Activated CD4-positive, alpha-beta T cell treated with anti-CD3 and anti-CD28 coated beads, Interleukin-2, amount 10 ng/mL, durations not matched to agents 24 days and 14 days (primary cell): ENCODE measurements at places on chromosomes 2 and 18. TPM values are rescaled to one million over a fixed set of nuclear protein-coding genes. Genes with fewer than 3 reads are reported as not detected.

DNA sequence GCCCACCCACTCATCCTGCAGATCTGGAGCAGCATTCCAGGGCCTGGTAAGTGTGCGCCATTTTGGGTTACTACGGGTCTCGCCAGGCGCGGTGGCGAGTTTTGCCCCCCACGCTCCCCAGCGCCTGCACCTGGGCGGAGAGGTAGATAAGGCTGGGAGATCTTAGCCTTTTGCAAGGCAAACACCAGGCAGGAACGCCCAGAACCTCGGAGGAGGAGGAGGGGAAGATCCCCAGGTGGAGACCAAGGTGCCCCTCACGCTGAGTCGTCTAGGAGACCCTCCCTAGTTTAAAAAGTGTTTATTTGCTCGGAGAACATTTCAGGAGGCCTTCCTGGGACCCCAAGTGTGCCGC lies 365 bp upstream of the RAMP1 start:
- DNase-seq: no peak

SRBD1 gene
- 14.5 and 18.9 TPM in 2 replicates for total RNA-seq

TSGA10 gene
- total RNA-seq: 3.2 and 3.7 TPM in 2 replicates

- no peak for DNase-seq
These were observed 66.1 kb upstream of the CDCA7 start for GRCh38 chr2:173288561-173288960.

DNA sequence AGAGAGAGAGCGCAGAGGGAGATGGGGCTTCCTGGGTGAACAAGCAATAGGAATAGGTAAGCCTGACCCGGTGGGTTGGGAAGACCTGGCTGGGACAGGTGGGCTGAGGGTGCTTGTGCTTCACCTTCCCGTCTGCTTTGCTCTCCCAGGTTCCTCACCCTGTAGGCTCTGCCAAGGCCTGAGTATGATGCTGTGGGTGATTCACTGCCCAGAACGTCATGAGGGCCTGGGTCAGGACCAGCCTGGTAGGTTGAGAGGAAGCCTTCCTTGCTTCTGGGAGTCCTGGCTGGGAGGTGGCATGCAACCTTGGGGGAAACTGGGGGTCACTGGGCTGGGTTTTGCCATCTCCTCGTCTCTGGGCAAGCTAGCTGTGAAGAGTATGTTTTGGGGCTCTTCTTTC lies 220.2 kb upstream of the APCDD1 start:
- DNase-seq: no peak

- no peak for DNase-seq
These were observed 754.9 kb downstream of the SATB2 start for GRCh38 chr2:198702796-198703195.

GRCh38 chr18:72762515-72763122 lies 105.2 kb downstream of the NETO1 start:
- peak; percentile 65 for DNase-seq

PJVK gene
- 2.0 and 2.3 TPM in 2 replicates for total RNA-seq

DNA sequence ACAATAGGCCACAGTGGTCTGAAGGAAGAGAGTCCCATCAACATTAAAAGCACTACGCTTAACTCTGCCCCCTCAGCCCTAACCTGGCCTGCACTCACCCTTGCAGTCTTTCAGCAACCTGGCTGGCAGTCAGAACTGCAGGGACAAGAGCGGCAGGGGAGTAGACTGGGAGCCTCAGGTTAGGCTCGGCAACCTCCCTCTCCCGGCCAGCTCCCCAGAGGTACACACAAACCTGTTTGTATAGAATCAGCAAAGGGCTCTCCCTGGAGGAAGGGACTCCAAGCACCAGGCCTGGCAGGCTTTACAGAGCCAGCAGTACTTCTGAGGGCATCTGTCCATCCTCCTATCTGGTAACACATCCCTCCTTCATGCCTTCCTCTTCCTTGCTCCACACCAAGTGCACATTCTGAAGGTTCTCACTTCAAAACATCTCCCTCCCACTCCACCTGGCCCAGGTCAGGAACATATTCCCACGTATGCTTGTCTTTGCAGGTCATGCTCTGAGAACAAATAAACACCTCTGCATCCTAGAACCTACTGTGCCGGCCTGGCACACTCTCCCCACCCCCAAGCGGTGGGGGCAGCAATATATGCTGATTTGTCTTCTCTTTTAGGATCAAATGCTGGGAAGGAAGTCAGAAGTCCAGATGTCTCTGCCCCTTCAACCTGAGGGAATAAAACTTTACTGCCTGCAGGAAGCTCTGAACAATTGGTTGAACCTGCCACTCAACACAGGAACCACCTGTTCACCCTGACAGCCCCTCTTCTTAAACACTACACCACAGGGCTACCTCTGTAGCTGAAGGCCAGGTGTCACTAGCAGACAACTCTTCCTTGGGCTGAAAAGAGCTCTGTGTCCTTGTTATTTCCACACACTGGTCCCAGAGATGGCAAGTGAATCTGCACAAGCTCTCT lies 12.6 kb upstream of the SFXN5 start:
- no peak for DNase-seq

GRCh38 chr2:121002597-121002996 lies 266.9 kb downstream of the GLI2 start:
- no peak for DNase-seq

- DNase-seq: no peak
These were observed 73.1 kb downstream of the MYCN start for GRCh38 chr2:16013359-16013911.

CAPN14 gene
- total RNA-seq: 0.07 and 0.12 TPM in 2 replicates

GRCh38 chr2:136118819-136119716 lies 1.1 kb upstream of the CXCR4 start:
- peak; percentile 92 for DNase-seq
